Osteoblast (primary cell): ENCODE measurements at places on chromosomes 16 and 17. TPM values are rescaled to one million over a fixed set of nuclear protein-coding genes. Genes with fewer than 3 reads are reported as not detected.

GRCh38 chr16:1781254-1781653 is 1.1 kb downstream of the SPSB3 start:
- peak; percentile 89 for DNase-seq

DNA sequence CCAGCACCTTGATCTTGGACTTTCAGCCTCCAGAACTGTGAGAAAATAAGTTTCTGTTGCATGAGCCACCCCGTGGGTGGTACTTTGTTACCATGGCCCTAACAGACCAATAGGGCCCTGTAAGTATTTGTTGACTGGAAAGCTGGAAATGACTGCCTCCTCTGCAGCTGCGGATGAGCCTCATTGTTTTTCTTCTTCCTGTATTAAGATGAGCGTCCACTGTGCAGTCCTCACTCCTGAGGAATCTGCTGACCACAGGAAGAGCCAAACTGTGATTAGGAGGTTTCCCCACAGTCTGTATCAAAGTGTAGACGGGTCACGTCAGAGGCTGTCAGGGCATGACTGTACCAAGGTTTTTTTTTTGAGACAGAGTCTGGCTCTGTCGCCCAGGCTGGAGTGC is 12.2 kb upstream of the AKTIP start:
- DNase-seq = peak; percentile 92

- no peak for DNase-seq
These were observed 27.2 kb upstream of the IRF8 start for GRCh38 chr16:85871756-85872155.

DNA sequence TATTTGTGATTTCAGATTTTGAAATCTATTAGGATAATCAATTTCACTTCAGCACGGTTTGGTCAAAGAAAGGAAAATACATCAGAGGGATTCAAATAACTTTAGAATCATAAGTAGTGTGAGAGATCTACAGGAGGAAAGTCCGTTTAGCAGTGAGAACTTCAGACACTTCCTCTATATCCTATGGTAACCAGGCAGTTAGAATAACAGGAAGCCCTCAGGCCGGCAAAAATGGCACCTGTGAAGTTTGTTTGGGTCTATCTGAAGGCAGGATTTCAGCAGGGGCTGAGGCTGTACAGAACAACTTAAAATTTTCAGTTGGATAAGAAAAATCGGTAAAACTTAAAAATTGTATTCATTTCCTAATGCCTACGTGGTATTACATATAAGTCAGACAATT is 24.9 kb downstream of the KCNJ16 start:
- DNase-seq = no peak

DNA sequence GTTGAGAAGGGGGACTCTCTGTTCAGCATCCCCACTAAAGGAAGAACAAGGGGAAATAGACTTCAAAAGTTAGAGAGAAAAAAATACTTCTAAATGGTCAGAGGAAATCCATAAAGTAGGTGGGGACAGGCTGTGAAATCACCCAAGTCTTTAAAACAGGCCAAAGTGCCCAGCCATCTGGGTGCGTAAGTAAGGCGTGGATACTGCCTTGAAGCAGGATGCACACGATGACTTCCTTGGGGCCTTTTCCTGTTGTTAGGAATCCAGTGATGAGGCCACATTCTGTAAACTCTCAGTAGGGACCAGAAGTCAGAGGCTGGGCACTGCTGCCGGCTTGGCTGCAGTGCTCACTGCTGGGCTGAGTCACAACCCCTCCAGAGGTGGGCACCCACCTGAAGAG is 9.2 kb downstream of the AXIN2 start:
- DNase-seq = peak; percentile 52

DNA sequence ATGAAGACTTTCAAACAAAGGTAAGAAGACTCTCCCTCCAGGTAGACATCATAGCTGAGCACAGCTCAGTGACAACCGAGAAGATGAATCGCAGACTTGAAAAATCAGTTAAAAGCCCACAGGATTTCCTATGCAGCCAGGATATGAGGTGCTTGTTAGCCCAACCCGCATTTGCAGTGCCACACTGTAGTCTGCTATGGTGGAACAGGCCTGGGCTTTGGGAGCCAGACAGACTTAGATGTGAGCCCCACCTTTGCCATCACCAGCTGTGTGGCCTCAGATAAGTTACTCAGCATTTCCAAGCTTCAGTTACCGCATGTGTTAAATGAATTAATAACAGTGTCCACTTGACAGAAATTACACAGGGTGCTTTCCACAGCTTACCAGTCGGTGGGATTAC is 204.4 kb upstream of the HS3ST3A1 start:
- DNase-seq = no peak

DNA sequence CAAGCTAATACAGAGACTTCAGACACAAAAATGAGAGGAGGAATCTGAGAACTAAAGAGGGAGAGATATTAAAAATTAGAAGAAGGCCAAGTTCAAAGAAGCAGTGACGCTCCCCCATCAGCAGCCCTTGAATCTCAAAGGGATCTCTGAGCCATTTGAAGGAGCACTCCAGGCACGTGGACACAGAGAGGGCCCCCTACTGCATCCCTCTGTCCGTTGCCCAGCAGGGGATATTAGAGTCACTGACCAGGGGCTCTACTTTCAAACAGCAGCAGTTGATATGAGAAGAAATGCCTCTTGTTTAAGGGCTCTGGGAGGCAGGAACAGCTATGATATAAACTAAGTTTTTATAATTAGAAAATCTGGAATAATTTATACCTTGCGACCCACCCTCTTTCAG is 479.0 kb upstream of the SALL1 start:
- DNase-seq = no peak

DNA sequence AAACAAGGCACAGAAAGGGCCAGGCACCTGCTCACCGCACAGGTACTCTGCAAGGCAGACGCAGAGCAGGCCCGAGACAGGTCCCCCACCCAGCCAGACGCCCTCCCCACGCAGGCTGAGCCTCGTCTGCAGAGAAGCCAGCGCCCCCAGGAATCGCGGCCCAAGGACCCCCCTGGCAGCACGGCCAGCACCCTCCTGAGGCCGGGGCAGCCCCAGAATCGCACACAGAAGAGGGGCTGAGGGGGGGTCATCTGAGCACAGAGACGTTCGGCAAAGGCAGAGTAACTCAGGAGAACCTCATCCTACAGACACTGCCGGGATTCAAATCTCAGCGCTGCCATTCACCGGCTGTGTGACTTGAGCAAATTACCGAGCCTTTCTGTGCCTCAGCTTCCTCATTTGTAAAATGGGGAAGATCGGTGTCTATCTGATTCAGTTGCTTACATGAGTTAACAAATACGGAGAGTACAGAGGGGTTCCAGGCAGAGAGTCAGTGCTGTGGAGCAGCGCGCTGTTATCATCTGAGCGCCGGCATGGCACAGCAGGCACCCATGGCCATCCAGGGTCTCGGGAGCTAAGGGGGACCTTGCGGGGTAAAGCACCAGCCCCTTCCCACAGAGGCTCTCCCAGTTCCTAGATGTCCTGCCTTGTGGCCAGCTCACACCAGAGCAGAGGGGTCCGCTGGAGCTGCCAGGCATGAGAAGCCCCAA is 10.4 kb downstream of the EMC6 start:
- DNase-seq = no peak

GRCh38 chr17:57949649-57950048 is 5.6 kb downstream of the CUEDC1 start:
- DNase-seq = no peak

- no peak for DNase-seq
These were observed 118.0 kb upstream of the CA10 start for GRCh38 chr17:52276381-52277008.

DNA sequence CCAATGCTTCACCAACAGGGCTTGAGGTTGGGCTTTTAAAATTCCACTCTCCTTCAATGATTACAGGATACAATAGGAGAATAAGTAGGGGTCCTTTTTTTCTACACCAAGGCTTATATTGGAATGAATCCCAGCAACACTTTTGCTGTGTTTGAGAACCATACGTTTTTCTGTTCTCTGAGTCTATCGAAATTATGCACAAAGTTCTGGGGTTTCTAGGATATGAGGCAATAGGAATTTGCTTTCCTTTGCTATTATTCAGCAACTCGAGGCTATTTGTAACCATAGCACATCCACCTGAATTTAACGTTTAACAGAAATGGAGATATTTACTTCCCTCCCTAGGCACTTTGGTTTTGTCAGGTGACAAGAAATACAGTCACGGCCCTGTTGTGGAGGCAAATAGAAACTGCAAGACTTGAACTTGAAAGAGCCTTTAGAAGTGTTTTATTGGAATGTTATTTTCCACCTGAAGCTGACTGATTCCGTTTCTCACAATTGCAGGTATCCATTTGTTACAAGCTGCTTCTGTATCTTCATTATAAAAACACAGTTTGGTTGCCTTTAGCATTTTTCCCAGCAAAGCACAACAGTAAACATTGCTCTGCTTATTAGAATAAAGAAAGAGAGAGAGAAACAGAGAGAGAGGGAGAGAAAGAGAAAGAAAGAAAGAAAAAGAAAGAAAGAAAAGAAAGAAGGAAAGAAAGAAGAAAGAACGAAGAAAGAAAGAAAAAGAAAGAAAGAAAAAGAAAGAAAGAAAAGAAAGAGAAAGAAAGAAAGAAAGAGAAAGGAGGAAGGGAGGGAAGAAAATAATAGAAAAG is 109.6 kb downstream of the HS3ST3A1 start:
- no peak for DNase-seq

- no peak for DNase-seq
These were observed 18.7 kb upstream of the RFFL start for GRCh38 chr17:35082073-35082657.

- no peak for DNase-seq
These were observed 171.8 kb upstream of the TBX2 start for GRCh38 chr17:61227866-61228265.

DNA sequence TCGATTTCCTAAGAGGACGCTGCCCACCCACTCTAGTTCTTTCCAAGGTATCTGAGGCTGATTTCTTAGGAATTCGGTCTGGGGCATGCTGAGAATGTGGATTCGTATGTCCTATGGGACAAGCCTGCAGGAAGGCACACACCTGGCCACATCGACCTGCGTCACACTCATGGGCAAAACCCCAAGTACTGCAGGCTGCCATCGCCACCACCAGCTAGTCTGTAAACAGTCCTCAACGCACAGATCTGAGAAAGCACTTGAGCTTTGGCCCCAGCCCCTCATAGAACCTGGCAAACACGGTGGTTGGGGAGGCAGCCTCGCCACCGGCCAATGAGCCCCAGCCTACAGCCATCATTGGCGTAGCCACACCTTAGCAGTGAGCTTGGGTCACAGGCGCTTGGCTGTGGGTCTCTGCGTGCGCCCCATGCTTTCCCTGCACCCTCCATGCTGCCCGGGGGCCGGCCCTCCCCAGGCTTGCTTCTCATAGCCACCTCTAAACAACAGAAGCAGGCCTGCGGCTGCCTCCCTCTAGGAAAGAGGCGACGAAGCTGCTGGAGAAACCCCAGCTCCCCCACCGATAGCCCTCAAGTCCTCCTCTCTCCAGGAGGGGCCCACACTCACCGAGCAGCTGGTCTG is 75.1 kb downstream of the ZNF778 start:
- DNase-seq = no peak

GRCh38 chr17:36937001-36937958 is at the start of gene LHX1:
Gene LHX1, plus strand, starts transcription at chr17:36937475. Its CDS starts 723 bp downstream, at chr17:36938198.
- DNase-seq = peak; percentile 73

- DNase-seq = no peak
These were observed 23.3 kb downstream of the PHF12 start for GRCh38 chr17:28928061-28928460.

GRCh38 chr16:59478838-59479237 is 744.7 kb upstream of the GOT2 start:
- peak; percentile 49 for DNase-seq

- DNase-seq = peak; percentile 89
These were observed 26.9 kb downstream of the CD300A start for GRCh38 chr17:74493331-74493833.

- peak; percentile 54 for DNase-seq
These were observed 33.3 kb downstream of the TNFRSF13B start for GRCh38 chr17:16938496-16939207.

DNA sequence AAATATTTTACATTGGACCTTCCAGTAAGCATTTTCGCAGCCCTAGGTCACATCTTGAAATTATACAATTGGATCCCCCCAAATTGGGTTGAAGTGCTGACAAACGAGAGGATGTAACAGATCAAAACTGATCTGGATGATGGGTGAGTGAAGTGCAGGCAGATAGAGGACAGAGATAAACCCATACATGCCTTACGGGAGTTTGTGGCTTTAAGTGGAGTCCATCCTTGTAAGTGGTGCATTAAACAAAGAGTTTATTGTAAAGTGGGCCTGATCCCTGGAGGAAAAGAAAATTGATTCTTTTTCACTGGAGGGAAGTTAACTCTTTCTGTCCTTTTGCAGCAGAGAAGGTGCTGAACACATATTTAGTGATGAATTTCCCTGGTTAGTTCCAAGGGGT is 39.0 kb upstream of the KCNJ2 start:
- no peak for DNase-seq

DNA sequence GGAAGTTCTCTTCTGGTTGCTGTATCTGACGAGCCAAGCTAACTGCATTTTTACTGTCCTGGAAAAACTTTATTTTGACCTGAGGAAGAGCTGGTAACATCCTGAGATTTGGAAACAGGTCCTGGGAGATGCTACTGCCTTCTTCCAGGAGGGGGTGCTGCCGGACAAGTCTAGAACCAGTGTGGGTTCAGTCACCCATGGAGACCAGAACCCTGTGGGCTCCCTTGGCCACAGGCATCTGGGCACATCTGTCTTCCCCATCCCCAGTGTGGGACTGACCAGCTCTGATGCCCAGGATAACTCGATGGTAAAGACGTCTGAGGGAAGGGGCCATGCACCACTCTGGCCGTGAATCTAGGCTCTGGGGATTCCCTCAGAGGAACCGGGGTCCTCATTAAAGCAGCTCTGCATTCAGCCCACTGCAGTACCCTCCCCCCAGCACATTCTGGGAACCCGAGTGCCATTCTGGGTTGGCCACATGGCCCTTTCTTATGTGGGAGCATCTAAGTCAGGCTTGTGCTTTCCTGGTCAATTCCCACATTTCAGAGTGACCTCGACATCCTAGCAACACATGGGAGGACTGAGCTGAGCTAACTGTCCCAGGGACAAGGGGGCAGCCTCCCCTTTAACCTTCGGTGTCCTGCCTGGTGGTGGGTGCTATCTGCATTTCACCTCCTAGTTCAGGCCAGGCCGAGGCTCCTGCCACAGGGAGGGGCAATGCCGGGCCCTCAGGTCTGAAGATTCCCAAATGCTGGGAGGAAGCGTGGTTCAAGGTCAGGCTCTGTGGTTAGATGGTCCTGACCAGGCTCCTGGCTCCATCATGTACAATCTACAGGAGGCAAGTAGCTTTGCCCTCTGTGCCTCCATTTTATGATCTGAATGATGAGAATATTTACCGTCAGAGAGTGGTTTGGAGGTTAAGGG is 6.4 kb downstream of the C16orf86 start:
- DNase-seq = peak; percentile 96

- no peak for DNase-seq
These were observed 79.8 kb downstream of the ZNF778 start for GRCh38 chr16:89297156-89297874.

TBC1D3D gene
- total RNA-seq = not detected in 2 replicates

ZSCAN10 gene
- not detected in 2 replicates for total RNA-seq

PRPSAP1 gene
- total RNA-seq = 79.6 and 82.2 TPM in 2 replicates

MPHOSPH6 gene
- total RNA-seq = 20.9 and 23.9 TPM in 2 replicates

NOS2 gene
- total RNA-seq = not detected in 2 replicates

PRSS36 gene
- total RNA-seq = 0.29 TPM in 1 of 2 replicates, not detected in the other

CRYBA1 gene
- not detected in 2 replicates for total RNA-seq

CCDC154 gene
- 0.36 and 0.59 TPM in 2 replicates for total RNA-seq

CMTM2 gene
- total RNA-seq = not detected in 2 replicates

NGFR gene
- under 0.01 and 0.29 TPM in 2 replicates for total RNA-seq
